ENCODE measurements at places on chromosomes 7 and 10. TPM values are rescaled to one million over a fixed set of nuclear protein-coding genes. Genes with fewer than 3 reads are reported as not detected.

- no peak for DNase-seq
- no peak overlapping the region for H3K4me3 ChIP-seq
- no peaks in the 10 kb centered on the region for H3K27me3 ChIP-seq
- no peaks in the 10 kb centered on the region for H3K36me3 ChIP-seq
- no peak overlapping the region for H3K27ac ChIP-seq
These were observed 28.1 kb downstream of the HK1 start for GRCh38 chr10:69306421-69306820.

DNA sequence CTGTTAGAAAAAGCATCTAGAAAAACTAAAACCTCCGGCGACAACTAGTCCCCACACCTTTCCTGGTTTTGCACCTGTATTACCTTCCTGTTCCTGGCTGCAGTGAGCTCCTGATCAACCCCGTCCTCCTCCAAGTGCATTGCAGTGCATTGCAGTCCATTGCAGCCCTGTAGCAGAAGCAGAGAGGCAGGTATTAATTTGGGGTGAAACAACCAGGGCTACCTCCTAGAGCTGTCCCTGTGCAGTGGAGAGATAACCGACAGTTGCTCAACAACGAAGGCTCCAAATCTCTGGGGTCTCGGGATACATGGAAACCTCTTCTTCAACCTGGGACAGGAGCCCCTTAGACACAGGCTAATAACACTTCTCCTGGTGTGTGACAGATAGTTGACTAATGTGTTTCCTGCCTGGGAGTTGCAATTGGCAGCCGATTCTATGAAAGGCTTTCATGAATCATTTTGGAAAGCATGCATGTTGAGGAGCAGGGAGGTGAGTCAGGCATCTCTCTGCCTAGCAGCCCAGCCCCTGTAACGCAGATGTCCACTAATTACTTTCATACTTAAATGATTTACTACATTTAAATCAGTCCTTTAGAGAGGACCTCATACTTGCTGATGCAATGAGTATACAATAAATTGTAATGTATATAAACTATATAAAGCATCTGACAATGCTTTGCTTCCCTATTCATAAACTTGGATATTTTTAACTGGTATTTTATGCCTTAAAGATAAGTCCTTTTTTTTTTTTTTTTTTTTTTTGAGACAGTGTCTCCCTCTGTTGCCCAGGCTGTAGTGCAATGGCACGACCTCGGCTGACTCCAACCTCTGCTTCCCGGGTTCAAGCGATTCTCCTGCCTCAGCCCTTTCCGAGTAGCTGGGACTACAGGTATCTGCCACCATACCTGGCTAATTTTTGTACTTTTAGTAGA lies 59.0 kb downstream of the PRR15 start:
- H3K27me3 ChIP-seq = peaks cover 39% of the 10 kb centered on the region
- no peaks in the 10 kb centered on the region for H3K36me3 ChIP-seq
- DNase-seq = no peak
- no peak overlapping the region for H3K4me3 ChIP-seq

GRCh38 chr10:102795453-102796406 lies 41.5 kb downstream of the CYP17A1 start:
- no peaks in the 10 kb centered on the region for H3K27me3 ChIP-seq
- H3K27ac ChIP-seq = peak overlapping the region; percentile 79
- peak overlapping the region; percentile 29 for H3K4me3 ChIP-seq
- peaks cover 7% of the 10 kb centered on the region for H3K36me3 ChIP-seq
- no peak for DNase-seq

GRCh38 chr10:11885437-11886137 lies 62.4 kb downstream of the PROSER2 start:
- DNase-seq = no peak
- no peaks in the 10 kb centered on the region for H3K4me1 ChIP-seq
- H3K27me3 ChIP-seq = no peaks in the 10 kb centered on the region
- H3K36me3 ChIP-seq = no peaks in the 10 kb centered on the region

- DNase-seq = no peak
- peak overlapping the region; percentile 100 for H3K27ac ChIP-seq
- H3K4me1 ChIP-seq = peaks cover 26% of the 10 kb centered on the region
- H3K36me3 ChIP-seq = peaks cover 18% of the 10 kb centered on the region
- H3K4me3 ChIP-seq = peak overlapping the region; percentile 98
These were observed 994 bp upstream of the CYP51A1 start for GRCh38 chr7:92135052-92135889.

DNA sequence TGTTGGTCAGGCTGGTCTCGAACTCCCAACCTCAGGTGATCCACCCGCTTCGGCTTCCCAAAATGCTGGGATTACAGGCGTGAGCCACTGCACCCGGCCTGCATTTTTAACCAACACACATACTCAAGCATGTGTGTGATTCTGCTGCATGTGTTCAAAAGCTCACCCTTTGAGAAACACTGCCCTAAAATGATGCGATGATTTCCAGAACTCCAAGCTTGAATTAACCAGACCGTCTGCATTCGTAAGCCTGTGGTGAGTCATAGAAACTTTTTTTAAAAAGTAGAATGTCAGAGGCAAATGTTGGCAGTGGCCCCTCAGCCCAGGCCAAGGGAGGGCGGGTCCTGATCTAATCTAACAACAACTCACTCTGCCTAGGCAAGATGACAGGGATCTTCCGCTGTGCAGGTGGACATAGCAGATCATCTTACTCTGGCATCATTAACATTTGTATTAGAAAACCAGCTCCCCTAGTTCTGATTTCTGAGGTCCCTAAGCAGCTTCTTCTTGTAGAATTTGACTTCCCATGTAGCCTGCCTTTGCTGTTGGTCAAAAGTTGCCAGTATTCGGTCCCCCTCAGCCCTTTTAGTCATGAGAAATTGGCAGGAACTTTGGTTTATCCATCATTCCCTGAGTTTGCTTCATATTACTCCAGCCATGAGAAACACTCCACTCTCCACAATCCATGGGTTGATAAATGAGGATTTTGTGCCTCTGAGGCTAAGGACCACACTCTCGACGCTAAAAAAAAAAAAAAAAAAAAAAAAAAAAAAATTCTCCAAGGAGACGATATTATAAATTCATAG lies 190.4 kb downstream of the SKIDA1 start:
- H3K4me1 ChIP-seq = no peaks in the 10 kb centered on the region
- H3K4me3 ChIP-seq = no peak overlapping the region
- no peaks in the 10 kb centered on the region for H3K36me3 ChIP-seq
- no peaks in the 10 kb centered on the region for H3K27me3 ChIP-seq
- DNase-seq = no peak

DNA sequence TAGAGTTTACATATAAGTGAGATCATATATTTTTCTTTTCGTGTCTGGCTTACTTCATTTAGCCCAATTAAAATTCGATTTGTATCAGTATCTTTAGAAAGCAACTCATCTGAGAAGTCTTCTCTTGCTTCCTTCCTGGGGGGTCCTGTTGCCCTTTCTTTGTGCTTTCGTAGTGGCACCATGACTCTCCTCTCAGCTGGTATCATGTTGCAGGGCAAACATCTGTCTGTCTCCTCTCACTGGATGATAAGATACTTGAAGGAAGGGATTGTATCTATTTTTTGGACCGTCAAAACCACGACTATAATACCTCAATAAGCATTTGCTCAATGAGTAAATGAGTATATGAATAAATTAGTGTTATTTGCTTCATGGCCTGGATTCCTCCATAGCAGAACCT lies 382.5 kb upstream of the SORCS1 start:
- no peak for DNase-seq
- no peaks in the 10 kb centered on the region for H3K36me3 ChIP-seq
- H3K4me1 ChIP-seq = no peaks in the 10 kb centered on the region

GRCh38 chr7:44713141-44713540 lies 35.5 kb upstream of the ZMIZ2 start:
- no peaks in the 10 kb centered on the region for H3K36me3 ChIP-seq
- H3K4me3 ChIP-seq = no peak overlapping the region
- no peaks in the 10 kb centered on the region for H3K27me3 ChIP-seq
- H3K27ac ChIP-seq = no peak overlapping the region

GRCh38 chr10:121393522-121393921 lies 204.7 kb downstream of the FGFR2 start:
- H3K4me3 ChIP-seq = no peak overlapping the region
- H3K27me3 ChIP-seq = peaks cover 4% of the 10 kb centered on the region
- H3K36me3 ChIP-seq = no peaks in the 10 kb centered on the region
- no peak overlapping the region for H3K27ac ChIP-seq
- no peaks in the 10 kb centered on the region for H3K4me1 ChIP-seq
- no peak for DNase-seq

DNA sequence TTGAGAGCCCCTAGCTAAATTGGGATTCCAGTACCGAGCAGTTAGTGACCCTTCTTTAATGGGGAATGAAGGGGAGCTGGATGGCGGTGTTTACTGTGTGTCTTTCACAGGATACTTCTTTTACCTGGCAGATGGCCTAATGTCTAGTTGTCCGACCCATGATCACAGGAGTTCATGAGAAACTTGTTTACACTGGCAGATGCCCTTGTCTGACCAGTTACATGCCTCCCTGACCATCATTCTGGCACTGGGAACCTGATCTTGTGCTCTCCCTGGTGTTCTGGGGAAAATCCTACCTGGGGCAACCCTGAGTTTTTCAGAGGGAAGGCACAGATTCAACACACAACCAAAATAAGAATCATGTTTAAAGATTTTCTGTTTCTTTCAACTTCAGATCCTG lies 120.1 kb upstream of the SLC13A1 start:
- no peaks in the 10 kb centered on the region for H3K4me1 ChIP-seq
- H3K27me3 ChIP-seq = no peaks in the 10 kb centered on the region
- no peaks in the 10 kb centered on the region for H3K36me3 ChIP-seq
- DNase-seq = no peak
- no peak overlapping the region for H3K4me3 ChIP-seq
- H3K27ac ChIP-seq = no peak overlapping the region

DNA sequence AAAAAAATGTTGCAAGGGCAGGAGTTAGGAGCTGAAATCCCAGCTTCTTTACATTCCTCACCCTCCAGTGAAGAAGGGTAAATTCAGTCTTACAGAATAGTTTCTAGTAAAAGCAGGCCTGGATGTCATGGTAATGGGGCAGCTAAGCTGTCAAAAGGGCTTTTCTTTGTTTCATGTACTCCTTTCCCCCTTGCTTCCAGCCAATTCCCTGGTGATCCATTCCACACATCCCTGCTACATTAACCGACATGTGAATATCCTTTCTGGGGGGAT lies 36.0 kb downstream of the RHEB start:
- H3K4me1 ChIP-seq = peaks cover 16% of the 10 kb centered on the region
- H3K27me3 ChIP-seq = no peaks in the 10 kb centered on the region
- H3K4me3 ChIP-seq = no peak overlapping the region
- H3K36me3 ChIP-seq = peaks cover 32% of the 10 kb centered on the region

DNA sequence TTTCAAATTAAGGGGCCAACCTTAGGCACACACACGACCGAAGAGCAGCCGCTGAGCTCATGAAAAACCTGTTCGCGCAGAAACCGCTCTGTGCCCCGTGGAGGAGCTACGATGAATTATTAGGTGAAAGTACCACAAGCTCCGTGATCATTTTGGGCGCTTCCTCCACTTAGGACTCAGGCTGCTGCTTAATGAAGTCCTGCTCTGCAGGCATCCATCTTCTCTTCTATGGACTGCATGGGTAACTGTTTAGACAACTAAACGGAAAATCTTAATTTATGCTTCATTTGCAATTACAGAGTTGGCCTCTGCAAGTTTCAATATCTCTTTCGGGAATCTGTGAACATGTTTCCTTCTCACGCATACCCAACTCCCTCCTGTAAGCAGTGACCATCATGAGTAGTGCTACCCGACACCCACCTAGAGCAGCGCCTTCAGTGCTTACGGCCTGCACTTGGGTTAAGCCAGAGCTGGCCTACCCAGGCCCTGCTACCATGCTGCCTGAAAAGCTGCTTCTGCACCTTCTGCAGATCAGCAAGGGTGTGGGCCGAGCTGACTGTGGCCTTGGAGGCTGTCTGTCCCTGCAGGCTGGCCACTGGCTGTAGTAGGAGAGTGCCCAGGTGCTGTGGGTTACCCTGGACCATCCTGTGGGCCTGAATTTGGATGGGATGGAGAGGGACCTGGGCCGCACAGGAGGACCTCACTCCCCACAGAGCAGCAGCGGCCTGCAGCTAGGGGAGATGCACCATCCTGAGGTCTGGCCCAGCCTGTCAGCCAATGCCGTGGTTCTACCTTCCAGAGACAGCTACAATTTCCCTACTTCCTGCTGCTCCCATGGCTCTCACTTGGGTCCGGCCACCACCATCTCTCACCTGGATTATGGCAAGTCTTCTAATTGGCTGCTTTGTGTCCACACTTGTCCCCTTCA lies 36.0 kb downstream of the GNA12 start:
- H3K36me3 ChIP-seq = peaks cover 8% of the 10 kb centered on the region
- DNase-seq = no peak
- no peaks in the 10 kb centered on the region for H3K27me3 ChIP-seq
- H3K27ac ChIP-seq = no peak overlapping the region
- H3K4me3 ChIP-seq = no peak overlapping the region
- peaks cover 19% of the 10 kb centered on the region for H3K4me1 ChIP-seq

GRCh38 chr7:131538071-131538812 lies 18.2 kb downstream of the PODXL start:
- no peak for DNase-seq
- no peak overlapping the region for H3K4me3 ChIP-seq
- H3K36me3 ChIP-seq = no peaks in the 10 kb centered on the region

GRCh38 chr10:115951242-115951641 lies 321.8 kb downstream of the GFRA1 start:
- no peak overlapping the region for H3K27ac ChIP-seq
- H3K4me3 ChIP-seq = no peak overlapping the region
- no peak for DNase-seq
- no peaks in the 10 kb centered on the region for H3K4me1 ChIP-seq
- no peaks in the 10 kb centered on the region for H3K27me3 ChIP-seq

GRCh38 chr10:86968994-86969355 lies 693 bp downstream of the ADIRF start:
- H3K4me3 ChIP-seq = no peak overlapping the region
- H3K27me3 ChIP-seq = peaks cover 4% of the 10 kb centered on the region
- no peak for DNase-seq
- no peaks in the 10 kb centered on the region for H3K36me3 ChIP-seq
- H3K4me1 ChIP-seq = peaks cover 38% of the 10 kb centered on the region

- no peak for DNase-seq
- peaks cover 16% of the 10 kb centered on the region for H3K27me3 ChIP-seq
- H3K4me1 ChIP-seq = no peaks in the 10 kb centered on the region
- H3K4me3 ChIP-seq = no peak overlapping the region
These were observed 41.4 kb downstream of the VAX1 start for GRCh38 chr10:117096599-117097201.

The SPACDR gene
- 1.5 TPM for total RNA-seq

The NOS3 gene
- 6.1 TPM for total RNA-seq

The ZNF736 gene
- 24.6 TPM for total RNA-seq

The NKX1-2 gene
- total RNA-seq = not detected

The PALD1 gene
- 2.7 TPM for total RNA-seq

The IGFBP1 gene
- not detected for total RNA-seq

The HYAL4 gene
- total RNA-seq = not detected

The PNLIPRP1 gene
- total RNA-seq = not detected

Data from activated naive CD8-positive, alpha-beta T cell treated with anti-CD3 and anti-CD28 coated beads for 36 hours (primary cell).